ENCODE measurements at places on chromosomes 1 and 21.

DNA sequence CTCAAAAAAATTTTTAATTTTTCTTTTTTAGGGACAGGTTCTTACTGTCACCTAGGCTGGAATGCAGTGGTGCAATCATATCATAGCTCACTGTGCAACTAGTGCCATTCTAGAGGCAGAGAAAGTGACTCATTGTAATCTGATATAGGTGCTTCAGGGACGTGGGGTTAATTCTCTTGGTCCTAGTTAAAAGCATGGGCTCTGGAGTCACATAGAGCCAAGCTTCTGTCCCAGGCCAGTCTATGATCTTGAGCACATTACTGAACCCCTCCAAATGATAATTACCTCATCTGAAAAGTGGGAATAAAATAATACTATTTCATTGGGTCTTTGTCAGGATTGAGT is 1.1 kb upstream of the ADIPOR1 start:
- peak; percentile 42 for DNase-seq

- no peak for DNase-seq
Observed at GRCh38 chr1:242629396-242629795, 104.9 kb upstream of the PLD5 start.

DNA sequence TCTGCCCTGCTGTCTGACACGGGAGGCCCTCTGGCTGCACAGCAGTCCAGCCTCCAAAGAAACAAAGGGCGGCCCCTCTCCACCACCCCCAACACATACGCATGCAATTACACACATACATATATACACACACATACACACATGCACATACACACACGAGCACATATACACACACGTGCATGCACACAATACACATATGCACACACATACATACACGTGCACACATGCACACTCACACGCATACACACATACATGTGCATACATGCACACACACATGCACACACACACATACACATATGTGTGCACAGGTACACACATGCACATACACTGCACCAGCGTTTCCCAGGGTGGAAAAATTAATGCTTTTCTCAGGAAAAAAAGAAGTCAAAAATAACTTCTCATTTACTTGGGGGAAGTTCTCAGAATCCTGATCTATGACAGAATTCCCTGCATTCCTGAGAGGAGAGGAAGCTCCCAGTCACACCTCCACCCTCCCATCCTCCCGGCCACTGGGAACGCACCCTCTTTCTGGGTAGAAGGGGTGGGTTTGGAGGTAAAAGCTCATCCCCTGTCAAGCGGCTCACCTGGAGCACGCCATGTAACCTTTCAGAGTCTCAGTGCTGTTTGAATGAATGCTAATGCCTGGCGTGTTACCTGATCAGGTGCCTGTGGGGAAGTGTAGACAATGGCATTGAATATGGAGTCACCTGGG is 33.1 kb upstream of the KLHDC7A start:
- no peak for DNase-seq

DNA sequence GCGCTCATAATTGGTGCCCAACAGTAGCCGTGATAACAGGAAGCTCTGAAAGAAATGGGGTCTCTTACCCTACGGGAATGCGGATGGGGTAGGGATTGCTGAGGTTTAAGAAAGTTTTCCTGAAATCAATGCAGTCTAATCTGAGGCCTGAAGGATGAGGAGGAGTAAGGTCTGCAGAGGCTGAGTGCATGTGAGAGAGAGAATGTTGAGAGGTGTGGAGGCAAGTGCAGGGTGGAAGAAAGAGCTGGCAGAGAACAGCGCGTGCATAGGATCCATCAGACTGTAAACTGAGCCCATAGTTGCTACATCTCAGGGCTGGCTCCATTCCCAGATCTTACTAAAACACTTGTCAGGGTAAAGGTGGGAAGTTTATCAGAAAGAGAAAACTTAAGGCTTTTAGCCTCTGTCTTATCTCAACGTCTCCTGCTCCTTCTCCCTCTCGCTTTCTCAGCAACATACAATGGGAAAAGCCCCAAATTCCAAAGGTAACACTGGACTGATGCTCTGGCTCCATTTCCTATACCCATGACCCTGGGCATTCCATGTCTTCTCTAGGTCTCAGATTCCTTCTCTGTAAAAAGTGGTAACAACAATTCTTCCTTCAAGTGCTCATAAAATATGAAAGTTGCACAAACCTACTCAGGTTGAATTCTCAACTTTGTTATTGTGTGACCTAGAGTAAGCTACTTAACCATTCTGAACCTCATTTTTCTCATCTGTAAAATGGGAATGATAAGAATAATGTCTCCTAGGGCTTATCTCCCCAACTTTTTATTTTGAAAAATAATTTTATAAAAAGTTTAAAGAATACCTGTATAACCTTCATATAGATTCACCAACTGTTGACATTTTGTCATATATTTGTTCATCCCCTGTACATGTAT is 75.2 kb downstream of the SH3GLB1 start:
- no peak for DNase-seq

- DNase-seq = peak; percentile 30
Observed at GRCh38 chr1:211345719-211346118, 19.1 kb downstream of the TRAF5 start.

GRCh38 chr1:174799136-174799479 is 200.6 kb upstream of the CACYBP start:
- no peak for DNase-seq

GRCh38 chr21:28751176-28751575 is 241.5 kb downstream of the LTN1 start:
- DNase-seq = no peak

DNA sequence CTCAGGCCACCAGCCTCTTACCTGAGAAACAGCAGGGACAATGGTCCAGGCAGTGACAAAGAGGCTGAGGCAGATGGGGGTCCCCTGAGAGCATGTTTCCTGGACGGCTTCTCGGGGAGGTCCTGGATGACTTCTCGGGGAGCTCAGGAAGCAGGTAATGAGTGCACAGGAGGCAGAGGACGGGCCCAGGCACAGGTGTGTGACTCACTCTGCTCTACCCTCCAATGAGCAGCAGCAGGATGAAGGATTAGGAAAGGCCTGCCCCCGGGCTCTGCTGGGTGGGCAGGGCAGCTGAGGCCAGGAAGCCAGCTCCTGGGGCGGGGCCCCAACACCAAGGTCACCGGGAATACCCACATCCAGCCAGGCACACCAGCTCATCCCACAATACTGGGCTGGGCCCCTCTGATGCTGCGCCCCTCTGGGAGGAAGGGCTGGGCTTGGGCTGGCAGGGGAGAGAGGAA is 17.2 kb upstream of the PTAFR start:
- DNase-seq = peak; percentile 77

DNA sequence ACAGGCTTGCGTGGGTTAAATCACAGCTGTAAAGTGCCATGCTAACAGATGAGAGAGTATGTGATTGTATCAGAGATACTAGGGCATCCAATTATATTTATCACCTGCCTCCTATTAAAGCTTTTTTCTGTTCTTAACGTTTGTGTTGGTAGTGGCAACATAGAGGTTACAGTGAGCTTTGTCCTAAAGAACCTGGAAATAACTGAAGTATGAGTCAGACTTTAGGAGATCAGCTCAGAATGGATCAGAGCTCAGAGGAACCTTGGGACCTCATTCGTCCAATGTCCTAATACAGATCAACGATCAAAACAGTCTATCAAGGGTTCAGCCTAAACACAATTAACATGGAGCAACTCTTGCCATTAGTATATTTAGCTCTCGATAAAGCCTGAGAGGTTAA is 81.0 kb downstream of the RGS7 start:
- no peak for DNase-seq

DNA sequence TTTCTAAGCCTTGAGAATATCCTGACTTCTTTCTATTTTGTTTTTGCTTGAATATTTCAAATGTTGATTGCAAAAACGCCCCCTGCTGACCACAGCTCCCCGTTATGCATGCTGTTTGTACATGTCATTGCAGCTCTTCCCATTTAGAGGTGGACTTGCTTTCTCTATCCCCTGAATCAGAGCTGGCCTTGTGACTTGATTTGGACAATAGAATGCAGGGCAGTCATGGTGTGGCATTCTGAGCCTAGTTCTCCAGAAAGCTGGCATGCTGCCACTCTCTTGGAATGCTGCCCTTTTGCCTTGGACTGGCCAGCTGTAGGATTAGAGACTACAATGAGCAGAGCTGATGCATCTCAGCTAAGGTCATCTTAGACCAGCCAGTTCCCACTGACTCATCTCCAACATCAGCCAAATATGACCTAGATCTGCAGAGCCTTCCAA is 1561.5 kb downstream of the MRPL39 start:
- peak; percentile 33 for DNase-seq

DNA sequence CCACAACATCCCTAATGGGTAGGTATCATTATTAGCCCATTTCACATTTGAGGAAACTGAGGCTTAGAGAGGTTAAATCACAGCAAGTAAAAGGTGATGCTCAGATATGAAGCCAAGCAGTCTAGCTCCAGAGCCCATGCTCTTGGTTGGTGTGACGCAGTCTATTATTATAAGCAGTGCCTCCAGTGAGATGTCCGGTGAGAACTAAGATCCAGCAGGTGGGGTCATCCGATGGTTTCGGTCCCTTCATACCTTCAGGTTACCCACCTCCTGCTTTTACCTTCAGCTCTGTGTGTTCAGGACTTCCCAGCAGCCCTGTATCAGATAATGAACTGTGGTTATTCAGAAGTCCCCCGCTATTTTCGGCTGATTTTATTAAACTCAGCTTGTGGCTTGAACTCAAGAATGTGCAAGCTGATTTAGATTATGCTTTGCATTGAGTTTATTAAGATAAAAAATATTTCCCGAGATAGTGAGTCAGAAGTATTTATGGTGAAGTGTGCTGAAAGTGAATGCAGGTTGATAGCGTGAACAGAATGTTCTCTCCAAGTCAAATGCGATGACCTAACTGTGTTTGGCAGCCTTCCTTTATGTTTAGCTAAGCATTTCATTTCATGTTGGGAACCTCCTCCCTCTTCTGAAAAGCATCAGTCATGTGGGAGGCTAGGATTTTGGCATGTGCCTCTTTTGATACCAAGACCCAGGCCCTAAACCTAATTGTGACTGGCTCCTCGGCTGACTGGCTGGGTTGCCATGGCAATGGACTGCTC is 160.9 kb upstream of the UBE2U start:
- no peak for DNase-seq

DNA sequence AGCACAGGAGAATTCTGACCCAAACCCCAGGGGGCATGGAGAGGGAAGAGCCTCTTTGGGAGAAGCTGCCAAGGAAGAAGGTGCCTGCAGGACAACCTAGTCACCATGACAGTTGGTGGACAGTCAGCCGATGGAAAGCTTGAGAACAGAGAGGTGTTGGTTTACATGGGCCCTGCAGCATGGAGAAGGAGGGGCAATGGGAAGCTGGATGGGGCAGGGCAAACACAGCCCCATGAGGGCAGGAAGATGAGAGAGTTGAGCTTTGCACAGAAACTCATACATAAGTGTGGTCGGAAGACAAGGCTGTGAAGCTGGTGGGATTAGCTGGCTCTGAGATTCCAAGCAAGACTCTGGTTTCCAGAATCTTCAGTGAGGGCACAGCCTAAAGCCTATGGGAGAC is 6.6 kb upstream of the SLC5A9 start:
- peak; percentile 30 for DNase-seq

- no peak for DNase-seq
Observed at GRCh38 chr1:108878160-108878469, 1.3 kb downstream of the GPSM2 start.

DNA sequence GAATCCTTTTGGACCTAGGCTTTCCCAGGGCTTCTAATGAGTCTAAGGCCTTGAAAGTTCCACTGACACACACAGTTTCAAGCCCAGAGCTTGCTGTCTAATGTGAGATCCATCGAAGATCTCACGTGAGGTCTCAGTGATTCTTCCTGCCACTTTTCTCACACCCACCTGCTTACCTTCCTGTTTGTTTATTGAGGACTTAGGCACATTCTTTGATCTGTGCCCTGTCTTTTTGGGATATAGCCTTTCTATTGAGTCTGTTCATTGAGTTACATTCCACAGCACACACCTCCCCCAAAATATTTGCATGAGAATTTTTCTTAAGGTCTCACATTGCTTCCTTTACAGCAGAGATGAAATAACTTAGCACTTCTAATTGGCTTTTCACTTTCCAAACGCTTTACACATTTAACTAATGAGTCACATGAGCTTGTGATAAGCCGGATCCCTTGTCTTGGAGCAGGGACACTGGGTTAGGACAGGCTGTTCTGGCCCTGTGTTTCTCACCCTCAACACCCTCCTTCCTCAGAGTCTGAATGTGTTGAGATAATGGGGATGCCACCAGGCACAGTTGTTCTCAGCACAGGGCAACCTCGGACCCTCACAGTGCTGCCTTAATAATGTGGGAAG is 288.3 kb downstream of the TM2D1 start:
- DNase-seq = no peak

GRCh38 chr1:34378968-34379856 is 202.5 kb downstream of the C1orf94 start:
- DNase-seq = no peak

- no peak for DNase-seq
Observed at GRCh38 chr1:116176306-116176789, 65.1 kb downstream of the MAB21L3 start.

- DNase-seq = no peak
Observed at GRCh38 chr1:54099061-54099610, 45.7 kb downstream of the TCEANC2 start.

DNA sequence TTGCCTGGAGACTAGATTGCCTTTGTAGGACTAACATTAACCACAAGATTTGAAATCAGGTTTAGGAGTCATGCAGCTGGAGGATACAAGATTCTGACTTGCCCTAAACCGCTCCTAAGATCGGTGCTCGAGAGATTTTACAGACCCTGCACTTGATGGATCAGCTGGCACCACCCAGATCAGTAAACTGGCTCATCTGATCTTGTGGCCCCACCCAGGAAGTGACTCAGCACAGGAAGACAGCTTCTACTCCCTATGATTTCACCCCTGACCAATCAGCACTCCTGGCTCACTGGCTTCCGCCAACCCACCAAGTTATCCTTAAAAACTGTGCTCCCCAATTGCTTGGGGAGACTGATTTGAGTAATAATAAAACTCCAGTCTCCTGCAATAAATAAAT is 876 bp upstream of the CATSPERE start:
- DNase-seq = no peak

GRCh38 chr1:2912424-2913061 is 108.7 kb upstream of the ACTRT2 start:
- DNase-seq = no peak

DNA sequence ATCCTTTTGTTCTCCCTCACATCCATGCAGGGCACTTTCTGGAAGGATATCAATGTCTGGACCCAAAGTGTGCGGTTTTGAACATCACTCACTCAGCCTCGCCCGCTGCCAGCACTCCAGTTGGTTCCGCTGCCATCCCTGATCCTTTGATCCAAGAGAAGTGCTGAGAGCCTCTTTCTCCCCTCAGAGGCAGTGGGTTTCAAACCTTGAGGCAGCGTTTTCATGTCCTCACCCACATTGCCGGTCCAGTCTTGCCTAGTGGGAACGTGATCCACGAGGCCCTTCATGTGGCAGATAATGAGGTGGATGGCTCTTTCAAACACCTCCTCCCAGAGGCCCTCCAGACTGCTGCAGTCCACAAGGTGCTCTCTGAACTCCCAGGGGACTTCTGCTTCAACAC is 122.2 kb downstream of the ACTL8 start:
- DNase-seq = no peak

DNA sequence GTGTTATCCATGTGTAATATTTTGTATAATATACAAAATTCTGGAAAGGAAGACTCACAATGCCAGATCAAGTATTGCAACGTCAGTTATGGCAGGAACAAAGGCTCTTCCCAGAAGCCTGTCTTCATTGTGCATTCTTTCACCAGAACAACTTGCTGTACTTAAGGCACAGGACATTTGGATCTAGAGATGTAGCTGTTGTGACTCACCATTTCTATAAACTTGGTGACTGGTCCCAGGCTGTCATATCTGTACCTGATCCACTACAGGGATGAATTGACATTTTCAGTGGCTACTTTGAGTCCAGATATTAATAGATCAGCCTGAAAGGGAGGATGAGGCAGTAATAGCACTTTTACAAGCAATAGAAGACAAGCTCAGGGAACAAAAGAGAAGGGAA is 299.8 kb downstream of the DISC1 start:
- DNase-seq = no peak

All from WERI-Rb-1 (cell line).